Stimulated activated CD8-positive, alpha-beta memory T cell treated with anti-CD3 and anti-CD28 coated beads, Interleukin-4, amount 100 ng/mL, for 4 hours (primary cell): ENCODE measurements at places on chromosomes 5 and 9.

DNA sequence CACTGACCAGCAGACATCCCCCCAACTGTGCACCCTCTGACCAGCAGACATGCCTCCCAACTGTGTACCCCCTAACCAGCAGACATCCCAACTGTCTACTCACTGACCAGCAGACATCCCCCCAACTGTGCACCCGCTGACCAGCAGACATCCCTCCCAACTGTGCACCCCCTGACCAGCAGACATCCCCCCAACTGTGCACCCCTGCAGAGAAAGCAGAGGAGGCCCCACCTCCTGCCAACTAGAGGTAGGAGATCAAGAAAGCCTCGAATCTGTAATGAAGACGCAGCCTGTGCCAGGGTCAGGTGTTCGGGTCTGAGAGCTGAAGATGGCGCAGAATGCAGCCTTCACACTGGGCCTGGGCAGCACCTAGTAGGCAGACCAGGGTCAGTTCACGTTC lies 29.8 kb upstream of the NSMF start:
- DNase-seq, result no peak

GRCh38 chr5:132639706-132640130 lies 18.3 kb upstream of the IL13 start:
- DNase-seq, result no peak

DNA sequence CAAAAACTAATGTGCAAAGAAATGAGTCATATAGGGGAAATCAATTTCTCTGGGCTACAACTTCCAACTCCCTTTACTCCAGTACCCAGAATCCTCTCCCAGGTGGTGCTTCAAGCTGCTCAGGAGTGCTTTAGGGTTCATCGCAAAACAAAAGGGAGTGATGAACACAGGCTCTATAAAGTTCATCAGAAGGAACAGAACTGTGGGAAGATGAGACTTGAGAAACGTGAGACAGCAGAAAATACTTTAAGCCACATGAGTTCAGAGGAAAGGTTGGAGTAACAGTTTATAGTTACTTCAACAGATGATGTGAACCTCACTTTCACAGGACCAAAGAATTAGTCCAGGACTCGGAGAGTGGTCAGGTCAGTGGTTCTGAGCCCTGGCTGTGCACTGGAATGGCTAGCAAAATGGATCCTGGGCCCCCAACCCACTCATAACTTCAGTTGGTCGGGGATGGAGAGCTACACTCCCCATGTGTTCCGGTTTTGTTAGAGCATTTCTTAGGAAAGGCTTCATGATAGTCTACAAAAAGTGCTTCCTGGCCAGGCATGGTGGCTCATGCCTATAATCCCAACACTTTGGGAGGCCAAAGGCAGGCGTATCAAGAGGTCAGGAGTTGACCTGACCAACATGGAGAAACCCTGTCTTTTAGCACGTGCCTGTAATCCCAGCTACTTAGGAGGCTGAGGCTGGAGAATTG lies 4.3 kb downstream of the RPL12 start:
- no peak for DNase-seq

- no peak for DNase-seq
Observed at GRCh38 chr5:21831145-21831787, 1021.9 kb downstream of the CDH12 start.

- DNase-seq, result no peak
Observed at GRCh38 chr9:104810421-104811339, 46.8 kb downstream of the NIPSNAP3B start.

DNA sequence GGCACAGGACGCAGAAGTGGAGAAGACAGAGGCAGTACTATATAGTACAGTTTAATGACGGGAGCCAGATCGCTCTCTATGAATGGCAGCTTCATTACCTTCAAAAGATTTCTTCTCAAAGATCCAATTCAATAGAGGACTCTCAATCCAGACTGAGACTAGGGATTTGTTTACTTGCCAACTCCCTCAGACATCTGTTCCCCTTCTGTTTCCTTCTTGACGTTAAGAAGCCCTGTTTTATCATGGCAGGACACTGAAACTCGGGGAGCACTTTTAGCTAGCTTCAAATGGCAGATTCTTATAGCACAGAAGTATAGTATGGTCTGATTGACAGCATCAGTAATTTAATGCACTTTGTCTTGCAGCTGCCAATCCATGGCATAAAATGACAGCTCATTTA lies 747.3 kb upstream of the C9orf72 start:
- no peak for DNase-seq

DNA sequence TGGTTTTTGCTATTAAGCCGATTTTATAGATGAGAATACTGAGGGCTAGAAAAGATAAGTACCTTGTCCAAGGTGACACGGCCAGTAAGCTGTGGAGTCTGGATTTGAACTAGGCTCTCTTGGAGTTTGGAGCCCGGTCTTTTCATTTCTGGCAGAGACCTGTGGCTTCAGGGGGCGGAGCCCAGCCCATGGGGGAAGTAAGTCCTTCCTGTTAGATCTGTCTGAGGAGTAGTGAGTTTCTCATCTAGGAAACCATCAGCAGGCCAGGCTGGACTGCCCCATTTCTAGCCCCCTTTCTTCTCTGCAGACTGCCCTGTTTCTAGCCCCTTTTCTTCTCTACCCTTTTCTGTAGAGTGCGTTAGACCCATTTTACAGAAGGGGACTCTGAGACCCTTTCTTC lies 521 bp upstream of the PTGS1 start:
- no peak for DNase-seq

DNA sequence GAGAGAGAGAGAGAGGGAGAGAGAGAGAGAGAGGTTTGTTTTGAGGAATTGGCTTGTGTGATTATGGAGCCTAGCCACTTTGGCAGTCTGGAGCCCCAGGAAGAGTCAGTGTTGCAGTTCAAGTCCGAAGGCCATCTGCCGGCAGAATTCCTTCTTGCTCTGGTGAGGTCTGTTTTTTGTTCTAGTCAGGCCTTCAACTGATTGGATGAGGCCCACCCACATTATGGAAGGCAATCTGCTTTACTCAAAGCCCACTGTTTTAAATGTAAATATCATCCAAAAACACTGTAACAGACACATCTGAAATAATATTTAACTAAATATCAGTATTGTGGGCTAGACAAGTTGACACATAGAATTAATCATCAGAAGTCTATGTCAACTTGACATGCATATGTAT lies 11.4 kb upstream of the GRM6 start:
- DNase-seq, result no peak

GRCh38 chr9:113614843-113615648 lies 151.5 kb downstream of the RGS3 start:
- no peak for DNase-seq

DNA sequence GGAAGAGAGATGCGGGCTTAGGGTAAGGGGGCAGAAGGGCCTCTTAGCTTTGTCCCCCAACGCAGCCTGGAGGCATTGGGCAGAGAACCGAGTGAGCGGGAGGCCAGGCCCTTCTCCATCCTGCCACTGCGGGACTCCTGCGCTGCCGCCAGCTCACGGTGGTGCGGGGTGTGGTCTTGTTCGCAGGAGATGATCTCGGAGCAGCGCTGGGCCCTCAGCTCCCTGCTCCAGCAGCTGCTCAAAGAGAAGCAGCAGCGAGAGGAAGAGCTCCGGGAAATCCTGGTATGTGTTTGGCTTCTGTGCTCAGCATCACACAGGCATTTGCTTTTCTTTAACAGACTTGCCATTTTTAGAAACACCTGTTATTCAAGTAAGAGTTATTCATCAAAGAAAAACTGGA lies 41.3 kb downstream of the LRSAM1 start:
- DNase-seq, result no peak

DNA sequence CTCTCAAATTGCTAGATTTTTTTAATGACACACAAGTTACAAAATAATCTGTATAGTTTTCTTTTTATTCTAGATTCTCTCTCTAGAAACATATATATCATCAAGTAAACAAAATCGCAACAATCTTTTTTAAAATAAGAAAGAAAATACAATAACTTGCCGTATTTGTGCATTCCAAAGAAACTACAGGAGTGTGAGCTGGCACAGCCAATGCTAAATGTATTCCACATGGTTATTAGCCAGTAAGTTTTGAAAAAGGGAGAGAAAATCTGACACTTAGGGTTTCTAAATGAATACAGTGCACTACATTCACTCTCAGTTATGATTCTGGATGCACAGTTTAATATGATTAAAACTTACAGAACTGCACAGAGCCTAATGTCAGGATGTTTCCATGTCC lies 117.9 kb downstream of the BNC2 start:
- DNase-seq, result no peak

GRCh38 chr5:90020575-90021538 lies 388.7 kb downstream of the CETN3 start:
- no peak for DNase-seq

GRCh38 chr9:136047076-136047774 lies 47.9 kb downstream of the NACC2 start:
- no peak for DNase-seq

- no peak for DNase-seq
Observed at GRCh38 chr5:122773619-122774018, 1.3 kb upstream of the SNX2 start.

- DNase-seq, result no peak
Observed at GRCh38 chr5:11851416-11851815, 52.8 kb downstream of the CTNND2 start.

GRCh38 chr5:83426855-83427254 lies 44.7 kb upstream of the VCAN start:
- no peak for DNase-seq

DNA sequence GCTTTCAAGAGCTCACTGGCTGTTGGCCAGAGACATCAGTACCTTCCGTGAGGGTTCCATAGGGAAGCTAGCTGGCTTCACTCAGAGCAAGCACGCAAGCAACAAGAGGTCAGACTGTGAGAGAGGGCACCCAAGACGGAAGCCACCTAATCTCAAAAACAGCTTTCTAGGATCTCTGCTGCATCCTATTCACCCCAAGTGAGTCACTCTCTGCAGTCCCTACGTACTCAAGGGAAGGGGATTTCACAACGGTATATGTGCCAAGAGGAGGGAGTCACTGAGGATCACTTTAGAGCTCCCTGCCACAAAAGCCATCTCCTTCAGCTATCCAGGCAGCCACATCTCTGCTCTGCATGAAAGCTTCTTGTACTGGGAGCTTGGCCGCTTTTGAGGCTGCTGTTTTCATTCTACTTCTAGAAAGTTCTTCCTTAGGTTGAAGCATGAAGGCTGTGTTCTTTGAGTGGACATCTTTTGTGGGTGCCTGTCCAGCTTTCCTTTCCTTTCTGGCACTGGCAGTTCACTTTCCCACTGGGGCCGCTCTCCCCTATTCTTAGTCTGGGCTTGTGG lies 249.5 kb downstream of the MAN2A1 start:
- no peak for DNase-seq

GRCh38 chr5:14413331-14413750 lies 168.3 kb upstream of the OTULINL start:
- no peak for DNase-seq

DNA sequence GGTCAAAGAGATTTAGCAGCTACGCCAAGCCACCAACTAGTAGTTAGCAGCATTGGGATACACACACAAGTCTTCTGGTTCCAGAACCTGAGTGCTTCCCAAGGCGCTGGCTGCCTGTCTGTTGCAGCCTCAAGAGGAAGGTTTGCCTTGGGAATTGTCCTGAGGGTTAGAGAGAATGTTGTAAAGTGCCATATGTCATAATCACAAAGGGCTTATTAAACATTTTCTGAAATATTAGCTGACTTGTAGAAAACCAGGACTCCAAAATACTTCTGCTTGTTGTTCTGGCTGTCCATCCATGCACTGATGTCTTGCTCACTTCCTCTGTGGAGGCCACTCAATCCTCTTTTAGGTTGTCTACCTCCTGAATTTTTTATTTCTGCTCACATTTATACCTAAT lies 46.3 kb downstream of the SLC36A1 start:
- DNase-seq, result no peak
